ENCODE measurements at places on chromosomes 3 and 15.
A peak's percentile ranks its signal among the peaks of the same experiment; 100 is the strongest.

GRCh38 chr3:132730891-132731580 lies 8.8 kb upstream of the NPHP3 start:
- no peak overlapping the region for H3K4me3 ChIP-seq
- no peaks in the 10 kb centered on the region for H3K36me3 ChIP-seq
- no peak for DNase-seq
- H3K27ac ChIP-seq: no peak overlapping the region

GRCh38 chr15:73367624-73368300 lies 996 bp downstream of the HCN4 start:
- no peak overlapping the region for H3K4me3 ChIP-seq
- H3K27ac ChIP-seq: no peak overlapping the region
- H3K4me1 ChIP-seq: peaks cover 2% of the 10 kb centered on the region
- no peak for DNase-seq

GRCh38 chr15:65041787-65042186 lies 3.4 kb upstream of the SLC51B start:
- H3K4me1 ChIP-seq: no peaks in the 10 kb centered on the region
- no peak overlapping the region for H3K27ac ChIP-seq
- no peak overlapping the region for H3K4me3 ChIP-seq
- peaks cover 7% of the 10 kb centered on the region for H3K27me3 ChIP-seq
- no peak for DNase-seq

DNA sequence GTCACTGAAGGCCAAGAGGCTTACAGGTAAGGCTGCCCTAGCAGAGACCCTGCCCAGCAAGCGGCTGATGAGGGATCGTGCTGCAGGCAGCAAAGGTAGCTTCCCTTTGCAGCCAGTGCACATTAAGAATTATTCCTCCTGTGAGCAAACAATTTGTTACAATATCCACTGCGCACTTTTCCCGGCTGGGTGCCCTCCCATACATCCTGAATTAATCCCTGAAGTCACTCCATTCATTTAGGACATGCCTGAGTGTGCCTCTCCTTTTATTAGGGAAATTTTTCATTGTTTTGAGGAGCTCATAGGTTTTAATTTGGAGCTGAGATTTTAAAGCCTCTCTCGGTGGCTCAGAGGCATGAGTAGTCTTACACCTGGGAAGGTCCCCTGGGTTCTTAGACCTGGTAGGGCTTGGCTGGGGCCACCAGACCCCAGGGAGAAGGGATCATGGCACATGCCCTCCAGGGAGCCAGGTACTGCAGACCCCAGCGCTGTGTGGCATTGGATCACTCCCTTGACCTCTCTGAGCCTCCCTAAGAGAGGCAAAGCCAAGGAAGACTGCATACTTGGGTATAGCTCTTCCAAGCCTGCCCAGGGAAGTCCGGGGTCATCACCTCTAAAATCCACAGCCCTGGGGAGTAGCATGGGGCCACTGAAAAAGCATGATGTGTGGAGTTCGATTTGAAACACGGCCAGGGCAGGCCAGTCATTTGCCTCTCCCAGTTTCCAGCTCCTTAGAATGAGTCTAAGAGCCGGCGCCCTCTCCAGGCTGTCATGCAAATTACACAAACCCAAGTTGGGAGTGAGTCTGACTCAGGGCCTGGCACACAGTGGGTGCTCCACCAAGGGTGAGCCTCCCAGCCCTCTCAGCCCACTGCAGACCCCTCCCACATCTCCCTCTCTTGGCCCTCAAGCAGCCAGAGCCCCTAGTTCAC lies 151.9 kb upstream of the LINGO1 start:
- no peak overlapping the region for H3K27ac ChIP-seq
- H3K36me3 ChIP-seq: no peaks in the 10 kb centered on the region
- no peaks in the 10 kb centered on the region for H3K4me1 ChIP-seq
- H3K27me3 ChIP-seq: peaks cover 17% of the 10 kb centered on the region

- no peaks in the 10 kb centered on the region for H3K27me3 ChIP-seq
- H3K4me1 ChIP-seq: peaks cover 52% of the 10 kb centered on the region
- H3K27ac ChIP-seq: peak overlapping the region; percentile 96
- peaks cover 8% of the 10 kb centered on the region for H3K36me3 ChIP-seq
Measured at GRCh38 chr3:134249935-134250716, 533 bp downstream of the RYK start.

DNA sequence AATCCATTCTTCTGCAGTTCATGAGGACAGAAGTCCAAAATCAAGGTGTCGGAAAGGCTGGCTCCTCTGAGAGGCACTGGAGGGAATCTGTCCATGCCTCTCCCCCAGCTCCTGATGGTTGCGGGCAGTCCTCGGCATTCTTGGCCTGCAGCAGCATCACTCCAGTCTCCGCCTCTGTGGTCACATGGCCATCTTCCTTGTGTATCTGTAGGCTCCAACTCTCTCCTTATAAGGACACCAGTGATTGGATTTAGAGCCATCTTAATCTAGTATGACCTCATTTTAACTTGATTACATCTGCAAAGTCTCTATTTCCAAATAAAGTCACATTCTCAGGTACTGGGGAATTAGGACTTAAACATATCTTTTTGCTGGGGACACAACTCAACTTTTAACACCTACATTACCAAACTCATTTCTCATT lies 56.0 kb upstream of the FLNB start:
- DNase-seq: no peak
- H3K4me1 ChIP-seq: no peaks in the 10 kb centered on the region
- H3K36me3 ChIP-seq: no peaks in the 10 kb centered on the region
- peaks cover 13% of the 10 kb centered on the region for H3K27me3 ChIP-seq
